ENCODE measurements at places on chromosomes 13 and 19. TPM values are rescaled to one million over a fixed set of nuclear protein-coding genes. Genes with fewer than 3 reads are reported as not detected.

GRCh38 chr19:30587869-30588268, 215.7 kb downstream of the ZNF536 start:
- H3K27ac ChIP-seq, result no peak overlapping the region
- H3K4me1 ChIP-seq, result no peaks in the 10 kb centered on the region
- H3K4me3 ChIP-seq, result no peak overlapping the region
- H3K36me3 ChIP-seq, result no peaks in the 10 kb centered on the region

DNA sequence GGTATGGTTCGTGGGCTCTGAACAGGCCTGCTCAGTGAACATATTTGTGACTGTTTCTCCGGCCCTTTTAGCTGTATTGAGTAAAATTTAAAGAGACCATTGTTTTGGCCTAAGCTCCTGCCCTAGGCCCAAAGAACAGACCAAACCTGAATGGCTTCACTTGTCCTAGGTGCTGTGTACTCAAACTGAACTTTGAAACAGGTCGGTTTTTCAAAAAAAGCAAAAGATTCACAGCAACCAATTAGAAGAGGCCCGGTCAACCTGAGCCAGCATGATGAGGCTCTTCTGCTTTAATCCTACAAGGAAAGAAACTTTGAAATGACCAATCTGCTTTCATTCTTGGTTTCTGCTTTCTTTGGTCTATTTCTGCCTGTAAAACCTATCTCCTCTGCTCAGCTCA, 50.6 kb downstream of the USPL1 start:
- H3K4me1 ChIP-seq, result no peaks in the 10 kb centered on the region
- no peak overlapping the region for H3K27ac ChIP-seq
- no peak for DNase-seq
- no peak overlapping the region for H3K4me3 ChIP-seq
- H3K36me3 ChIP-seq, result no peaks in the 10 kb centered on the region
- no peaks in the 10 kb centered on the region for H3K27me3 ChIP-seq

DNA sequence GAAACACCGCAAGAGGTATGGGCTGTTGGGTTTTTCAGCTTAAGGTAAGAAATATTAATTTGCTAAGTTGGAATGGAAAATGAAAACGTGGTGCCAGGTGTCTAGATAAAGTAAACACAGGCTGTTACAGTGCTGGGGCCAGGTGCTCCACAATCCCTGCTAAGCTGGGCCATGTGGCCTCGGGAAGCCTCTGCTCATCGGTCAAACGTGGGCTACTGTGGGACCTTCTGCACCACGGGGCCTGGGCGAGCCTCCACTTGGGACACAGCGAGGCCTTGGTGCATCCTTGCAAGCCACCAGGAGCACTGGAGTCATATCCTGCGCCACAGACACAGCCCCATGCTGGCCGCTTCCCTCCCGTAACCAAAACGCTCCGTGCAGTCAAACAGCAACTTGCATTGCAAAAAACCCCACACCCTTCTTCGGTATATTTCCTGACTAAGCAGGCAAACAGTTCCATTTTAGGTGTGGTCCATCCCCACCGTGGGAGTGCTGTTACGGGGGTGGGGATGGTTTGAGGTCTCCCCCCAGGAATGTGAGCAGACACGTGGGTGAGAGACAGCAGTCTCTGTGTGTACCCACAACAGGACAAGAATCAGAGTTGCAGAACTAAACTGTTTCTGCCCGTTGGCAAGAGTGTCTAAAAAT, 96.3 kb upstream of the SOX1 start:
- peaks cover 48% of the 10 kb centered on the region for H3K27me3 ChIP-seq
- H3K4me3 ChIP-seq, result no peak overlapping the region
- H3K4me1 ChIP-seq, result peaks cover 8% of the 10 kb centered on the region
- DNase-seq, result no peak
- H3K36me3 ChIP-seq, result no peaks in the 10 kb centered on the region
- no peak overlapping the region for H3K27ac ChIP-seq

- H3K4me3 ChIP-seq, result no peak overlapping the region
- H3K36me3 ChIP-seq, result peaks cover 53% of the 10 kb centered on the region
- no peaks in the 10 kb centered on the region for H3K27me3 ChIP-seq
- no peak overlapping the region for H3K27ac ChIP-seq
- H3K4me1 ChIP-seq, result no peaks in the 10 kb centered on the region
- no peak for DNase-seq
Observed at GRCh38 chr19:52226652-52227051, 36.8 kb downstream of the PPP2R1A start.

Gene CCDC70
- total RNA-seq, result not detected

DNA sequence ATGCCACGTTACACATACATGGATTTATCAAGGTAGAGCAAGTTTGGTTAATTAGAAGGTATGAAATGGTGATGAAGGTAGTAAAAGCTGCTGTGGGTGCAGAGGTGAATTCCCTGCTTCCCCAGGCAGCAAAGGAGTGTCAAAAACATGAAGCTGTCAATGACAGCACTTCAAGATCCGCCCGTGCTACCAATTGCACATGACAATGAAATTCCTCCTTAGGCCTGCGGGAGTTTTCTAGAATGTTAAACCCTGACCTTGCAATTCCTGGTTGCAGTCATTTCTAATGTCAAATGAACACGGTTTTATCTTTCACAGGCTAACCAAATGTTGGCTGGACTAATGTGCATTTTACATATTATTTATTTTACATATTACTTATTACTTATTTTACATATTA, 67.7 kb upstream of the LSM14A start:
- DNase-seq, result no peak
- H3K27ac ChIP-seq, result no peak overlapping the region
- no peaks in the 10 kb centered on the region for H3K4me1 ChIP-seq
- H3K27me3 ChIP-seq, result no peaks in the 10 kb centered on the region

- no peak overlapping the region for H3K27ac ChIP-seq
- H3K36me3 ChIP-seq, result no peaks in the 10 kb centered on the region
- peak; percentile 3 for DNase-seq
- no peaks in the 10 kb centered on the region for H3K27me3 ChIP-seq
- H3K4me3 ChIP-seq, result no peak overlapping the region
Observed at GRCh38 chr13:62684359-62684758, 1268.7 kb upstream of the PCDH20 start.
